ENCODE measurements at places on chromosomes 11 and 22.
A peak's percentile ranks its signal among the peaks of the same experiment; 100 is the strongest.

- DNase-seq, result no peak
These were observed 428.2 kb downstream of the LUZP2 start for GRCh38 chr11:24925091-24925490.

- no peak for DNase-seq
These were observed 43.9 kb downstream of the BBOX1 start for GRCh38 chr11:27084518-27084917.

- no peak for DNase-seq
These were observed 25.0 kb upstream of the KCNQ1OT1 start for GRCh38 chr11:2724653-2725367.

DNA sequence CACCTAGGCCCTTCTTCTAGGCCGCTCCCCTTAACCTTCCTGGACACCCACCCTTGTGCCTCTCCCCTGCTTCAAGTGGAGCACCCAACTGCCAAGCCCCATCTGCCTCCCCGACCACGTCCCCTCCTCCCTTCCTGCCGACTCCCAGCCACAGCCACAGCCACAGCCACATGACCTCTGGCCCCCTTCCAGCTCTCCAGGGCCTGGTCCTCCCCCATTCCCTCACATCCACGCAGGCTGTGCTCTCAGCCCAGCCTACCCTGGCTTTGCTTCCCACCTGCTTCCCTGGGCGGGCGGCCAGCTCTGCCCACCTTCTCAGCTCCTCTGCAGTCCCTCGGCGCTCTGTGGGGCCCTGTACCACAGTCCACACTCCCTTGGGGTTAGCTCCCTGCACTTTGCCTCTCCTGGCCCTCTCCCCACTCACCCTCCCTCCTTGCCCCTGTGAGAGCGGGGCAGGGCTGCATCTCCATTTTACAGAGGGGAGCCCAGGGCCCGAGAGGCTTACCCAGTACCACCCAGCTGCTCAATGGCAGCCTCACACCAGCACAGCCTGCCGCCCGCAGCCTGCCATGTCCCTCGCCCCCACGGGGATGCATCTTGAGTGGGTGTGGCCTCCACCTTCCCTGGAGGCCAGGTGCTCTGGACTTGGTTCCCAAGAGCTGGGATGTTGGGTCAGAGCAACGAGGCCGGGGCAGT, 20.3 kb downstream of the PARVG start:
- no peak for DNase-seq

- DNase-seq, result peak; percentile 55
These were observed 6.6 kb upstream of the KCTD17 start for GRCh38 chr22:37044634-37045625.

GRCh38 chr11:13705710-13706109, 37.2 kb downstream of the FAR1 start:
- no peak for DNase-seq

GRCh38 chr22:39962071-39962470, 1.9 kb downstream of the TMA7B start:
- DNase-seq, result no peak

- no peak for DNase-seq
These were observed 26.3 kb downstream of the PRDM10 start for GRCh38 chr11:129976328-129976727.

GRCh38 chr11:25536289-25536688, 795.6 kb upstream of the ANO3 start:
- DNase-seq, result no peak

- peak; percentile 72 for DNase-seq
These were observed 4.1 kb upstream of the TBX1 start for GRCh38 chr22:19756288-19757128.

DNA sequence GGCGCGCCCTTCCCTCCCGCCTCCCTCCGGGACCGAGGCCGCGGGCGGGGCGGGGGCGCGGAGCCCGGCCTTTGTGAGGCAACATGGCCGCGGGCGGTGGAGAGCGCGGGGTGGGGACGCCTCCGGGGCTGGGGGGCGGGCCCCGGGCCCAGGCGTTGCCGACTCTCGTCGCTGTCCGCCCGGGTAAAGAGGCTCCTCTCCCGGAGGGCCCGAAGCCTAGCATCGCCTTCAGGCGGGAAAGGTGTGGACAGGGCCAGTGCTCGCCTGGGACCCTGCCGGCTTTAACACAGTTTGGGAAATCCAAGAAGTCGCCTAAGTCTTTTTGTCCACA, 369 bp downstream of the DGCR8 start:
- DNase-seq, result no peak

DNA sequence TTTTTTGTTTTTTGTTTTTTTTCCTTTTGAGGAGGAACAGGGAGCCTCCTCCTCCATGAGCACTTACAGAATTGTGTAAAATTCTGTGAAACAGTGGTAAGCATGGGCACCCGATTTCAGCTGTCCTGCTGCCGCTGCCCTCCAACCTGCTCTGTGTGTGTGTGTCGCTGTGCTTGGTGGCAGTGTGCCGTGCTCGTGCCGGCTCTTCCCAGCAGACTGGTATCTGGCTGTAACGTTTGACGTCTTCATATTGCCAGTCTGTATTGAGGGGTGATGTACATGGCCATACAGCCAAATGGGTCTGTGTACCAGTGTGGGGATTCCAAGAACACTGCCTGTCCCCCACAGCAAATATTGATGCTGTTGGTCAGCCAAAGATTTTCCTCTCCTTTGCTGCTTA, 97.1 kb downstream of the CWC15 start:
- no peak for DNase-seq

GRCh38 chr11:33211580-33211979, 45.6 kb upstream of the HIPK3 start:
- no peak for DNase-seq

DNA sequence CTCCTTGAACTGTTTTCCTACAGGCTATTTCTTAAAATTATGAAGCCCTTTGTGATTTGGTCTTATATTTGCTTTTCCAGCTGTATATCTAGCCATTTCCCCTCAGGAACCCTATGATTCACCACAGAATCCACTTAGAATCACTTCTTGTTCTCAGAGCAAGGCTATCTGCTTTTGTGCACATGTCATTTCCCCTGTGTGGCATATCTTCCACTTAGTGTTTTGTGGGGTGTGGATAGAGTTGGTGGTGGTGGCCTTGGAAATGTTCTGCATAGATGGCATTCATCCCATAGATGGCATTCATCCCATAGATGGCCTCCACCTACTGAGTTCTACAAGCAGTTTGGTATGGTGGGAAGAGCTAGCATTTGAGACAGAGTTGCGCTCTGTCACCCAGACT, 44.7 kb downstream of the SWAP70 start:
- no peak for DNase-seq

DNA sequence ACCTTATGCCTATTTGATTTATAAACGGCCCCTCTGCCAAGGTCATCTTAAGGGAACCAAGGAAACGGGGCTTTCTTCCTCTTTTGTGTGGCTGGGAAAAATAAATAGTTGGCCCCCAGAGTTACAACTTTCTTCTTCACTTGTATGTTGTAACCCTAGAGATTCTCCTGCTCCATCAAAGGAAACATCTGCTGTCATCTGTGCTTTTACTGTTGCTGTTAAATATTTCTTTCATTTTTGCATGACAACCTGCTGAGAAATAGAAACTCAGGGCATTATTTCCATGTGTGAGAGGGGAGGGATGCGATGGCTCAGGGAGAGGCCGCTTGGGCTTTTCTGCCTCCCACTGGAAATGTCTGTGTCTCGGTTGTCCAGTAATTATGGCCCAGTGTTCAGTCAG, 21.8 kb upstream of the CDC42EP2 start:
- DNase-seq, result no peak

- no peak for DNase-seq
These were observed 11.3 kb downstream of the FAR1 start for GRCh38 chr11:13679768-13680167.

DNA sequence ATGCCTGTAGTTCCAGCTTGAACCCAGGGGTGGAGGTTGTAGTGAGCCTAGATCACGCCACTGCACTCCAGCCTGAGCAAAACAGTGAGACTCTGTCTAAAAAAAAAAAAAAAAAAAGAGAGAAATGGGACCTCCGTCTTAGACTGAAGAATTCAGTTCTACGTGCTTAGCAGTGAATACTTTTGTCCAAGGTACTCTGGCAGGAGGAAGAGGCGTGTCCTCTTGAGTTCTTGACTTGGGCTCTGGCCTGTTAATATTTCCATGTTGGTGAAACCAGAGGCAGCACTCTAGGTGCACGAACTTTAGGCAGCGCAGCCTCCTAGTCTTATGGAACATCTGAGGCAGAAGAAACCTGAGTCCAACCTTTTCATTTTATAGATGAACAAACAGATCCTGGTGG, 2.4 kb downstream of the HMBS start:
- no peak for DNase-seq

GRCh38 chr11:88398791-88399570, 61.4 kb upstream of the CTSC start:
- DNase-seq, result no peak

GRCh38 chr11:60457576-60457975, 1.9 kb downstream of the MS4A1 start:
- DNase-seq, result peak; percentile 74

GRCh38 chr22:22810018-22810427, 77.6 kb upstream of the IGLL5 start:
- peak; percentile 84 for DNase-seq

GRCh38 chr11:73215191-73216134, 2.6 kb upstream of the P2RY2 start:
- DNase-seq, result no peak

GRCh38 chr22:46958658-46959057, 196.2 kb downstream of the TBC1D22A start:
- no peak for DNase-seq

GRCh38 chr11:79471071-79471844, 30.4 kb upstream of the TENM4 start:
- no peak for DNase-seq

DNA sequence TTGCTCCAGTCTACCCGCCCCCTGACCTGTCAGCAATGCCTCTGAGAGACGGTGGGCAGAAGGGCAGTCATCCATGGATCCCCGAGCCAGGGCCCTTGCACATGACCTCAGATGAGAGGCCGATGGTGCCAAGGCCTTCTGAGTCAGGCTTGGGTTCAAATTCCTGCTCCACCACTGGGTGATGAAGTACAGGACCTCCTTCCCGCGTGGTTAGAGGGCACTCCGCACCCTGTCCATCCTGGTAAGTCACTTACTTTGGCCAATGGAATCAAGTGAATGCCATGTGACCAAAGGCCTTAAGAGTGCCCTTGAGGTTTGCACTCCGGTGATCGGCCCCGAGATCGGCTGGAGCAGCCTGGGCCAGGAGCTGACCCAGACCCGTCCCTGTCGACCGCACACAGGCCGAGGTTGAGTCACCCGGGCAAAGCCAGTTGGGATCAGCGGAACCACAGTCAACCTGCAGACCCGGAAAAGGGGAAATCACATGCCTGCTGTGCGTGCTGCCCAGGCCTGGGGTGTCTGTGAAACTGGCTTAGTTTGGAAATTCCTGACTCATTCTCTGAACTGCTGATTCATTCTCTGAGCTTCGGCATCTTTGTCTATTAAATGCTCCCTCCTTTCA, 48.9 kb downstream of the RTL6 start:
- no peak for DNase-seq

GRCh38 chr22:31348766-31349165, 2.6 kb upstream of the PATZ1 start:
- DNase-seq, result no peak

DNA sequence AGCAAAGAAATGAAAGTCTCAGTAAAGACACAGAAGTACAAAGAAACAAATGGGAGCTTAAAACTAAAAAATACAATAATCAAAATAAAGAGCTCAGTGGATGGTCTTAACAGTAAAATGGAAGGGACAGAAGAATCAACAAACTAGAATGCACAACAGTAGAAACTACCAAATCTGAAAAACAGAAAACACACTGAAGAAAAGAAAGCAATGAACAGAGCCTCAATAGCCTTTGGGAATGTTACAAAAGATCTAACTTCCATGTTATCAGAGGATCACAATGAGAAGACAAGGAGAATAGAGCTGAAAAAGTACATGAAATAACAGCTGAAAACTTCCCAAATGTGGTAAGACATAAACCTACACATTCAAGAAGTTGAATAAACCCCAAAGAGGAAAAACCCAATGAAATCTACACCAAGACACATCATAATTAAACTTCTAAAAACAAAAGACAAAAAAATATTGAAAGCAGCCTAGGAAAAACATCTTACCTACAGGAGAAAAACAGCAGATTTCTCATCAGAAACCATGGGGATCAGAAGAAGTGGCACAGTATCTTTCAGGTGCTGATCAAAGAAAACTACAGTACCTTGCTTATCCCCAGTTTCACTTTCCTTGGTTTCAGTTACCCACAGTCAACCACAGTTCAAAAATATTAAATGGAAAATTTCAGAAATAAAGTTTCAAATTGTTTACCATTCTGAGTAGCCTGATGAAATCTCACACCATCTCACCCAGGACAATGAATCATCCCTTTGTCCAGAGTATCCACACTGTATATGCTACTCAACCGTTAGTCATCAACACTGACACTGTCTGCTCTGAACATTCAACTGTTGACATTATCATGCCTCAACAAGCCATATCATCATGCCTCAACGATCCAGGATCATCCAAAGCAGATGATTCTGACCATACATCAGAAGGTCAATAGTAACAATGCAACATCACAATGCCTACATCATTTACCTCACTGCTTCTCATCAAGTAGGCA, 22.2 kb downstream of the RRAS2 start:
- no peak for DNase-seq

GRCh38 chr11:127789927-127790326, 789.4 kb upstream of the KIRREL3 start:
- DNase-seq, result no peak

- no peak for DNase-seq
These were observed 42.9 kb downstream of the ARFGAP3 start for GRCh38 chr22:42814215-42814614.

DNA sequence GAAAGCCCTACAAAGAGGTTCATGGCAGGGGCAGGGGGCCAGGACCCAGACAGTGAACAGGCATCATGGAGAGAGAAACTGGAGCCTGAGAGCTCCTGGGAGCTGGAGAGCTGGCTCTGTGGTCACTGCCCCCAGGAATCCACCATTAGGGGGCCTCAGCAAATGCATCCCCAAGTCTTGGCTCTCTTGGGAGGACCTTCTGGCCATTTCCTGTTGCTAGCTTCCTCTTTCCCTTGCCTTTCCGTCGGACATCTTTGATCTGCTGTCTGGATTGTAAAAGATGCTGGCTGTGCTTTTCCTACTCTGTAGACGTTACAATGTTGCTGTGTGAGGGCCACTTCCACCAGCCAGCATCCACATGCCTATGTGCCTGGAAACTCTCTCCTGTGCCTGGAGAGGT, 7.1 kb upstream of the CRYBB2 start:
- no peak for DNase-seq

DNA sequence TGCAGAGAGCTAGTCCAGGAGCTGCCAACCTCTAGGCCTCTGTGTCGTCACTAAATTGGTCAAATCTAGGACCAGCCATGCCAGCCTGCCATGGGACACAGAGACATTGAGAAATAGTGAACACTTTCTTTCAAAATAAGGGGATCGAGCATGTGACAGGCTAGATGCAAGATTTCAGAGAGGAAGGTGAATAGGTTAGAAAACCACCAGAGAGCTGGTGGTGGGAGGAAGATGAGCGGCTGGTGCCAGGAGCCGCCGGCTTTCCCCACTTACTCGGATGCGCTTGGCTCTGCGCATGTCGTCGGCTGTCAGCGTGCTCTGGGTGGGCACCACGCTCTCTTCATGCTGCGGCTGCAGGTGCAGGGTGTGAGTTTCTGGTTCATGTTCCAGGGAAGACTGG, 35.4 kb upstream of the NFRKB start:
- DNase-seq, result no peak
